T-cell (primary cell): ENCODE measurements at places on chromosomes 3 and 15.
A peak's percentile ranks its signal among the peaks of the same experiment; 100 is the strongest.

DNA sequence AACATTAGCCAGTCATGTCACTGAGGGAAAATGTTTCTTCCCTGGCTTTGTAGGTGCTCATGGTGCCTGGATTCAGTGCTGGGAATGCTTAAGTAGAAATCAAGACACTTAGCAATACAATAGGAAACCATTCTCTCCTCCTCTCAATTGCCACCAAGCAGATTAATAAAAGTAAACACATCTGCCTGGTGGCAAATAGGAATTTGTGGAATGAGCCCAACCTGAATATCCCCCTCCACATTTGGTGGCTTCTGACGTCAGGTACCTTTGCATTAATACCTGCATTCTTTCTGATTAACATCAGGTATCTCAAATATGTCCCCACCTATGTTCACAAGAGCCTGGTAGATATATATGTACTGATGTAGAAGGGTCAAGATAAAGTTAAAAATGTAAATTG lies 42.7 kb downstream of the PPP2R3A start:
- no peak for DNase-seq

- no peak for DNase-seq
These were observed 83.3 kb downstream of the IGF2BP2 start for GRCh38 chr3:185741586-185741985.

DNA sequence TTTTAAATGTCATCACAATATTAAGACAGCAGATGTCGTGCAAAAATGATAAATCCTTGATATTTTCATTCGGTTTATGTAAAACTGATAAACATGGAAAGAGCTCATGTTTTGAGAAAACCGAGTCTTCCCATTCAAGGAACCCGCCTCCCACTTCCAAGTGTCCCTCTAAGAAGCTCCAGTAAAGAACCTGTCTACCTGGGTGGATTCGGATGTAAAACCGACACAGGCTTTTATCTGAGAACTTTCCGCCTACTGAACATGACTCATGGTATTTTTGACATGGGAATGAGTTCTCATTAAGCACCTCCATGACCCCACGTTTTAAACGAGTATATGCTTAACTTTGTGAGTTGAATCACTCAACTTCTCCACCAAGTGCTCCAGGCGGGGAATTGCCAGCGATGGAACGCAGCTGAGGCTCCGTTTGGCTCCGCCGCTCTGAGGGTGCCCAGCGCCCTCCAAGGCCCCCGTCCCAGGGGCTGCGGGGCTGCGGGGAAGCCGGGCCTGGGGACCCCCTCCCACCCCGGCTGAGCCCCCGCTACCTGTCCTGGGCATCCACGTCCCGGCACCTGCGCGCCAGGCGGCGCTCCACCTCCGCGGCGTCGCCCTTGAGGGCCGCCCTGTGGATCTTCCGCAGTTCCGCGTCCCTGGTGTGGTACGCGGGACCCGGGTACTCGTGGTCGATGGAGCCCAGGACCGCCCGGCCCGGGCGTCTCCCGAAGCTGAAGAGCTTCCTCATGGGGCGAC lies 119.9 kb downstream of the LMLN start:
- DNase-seq = peak; percentile 25

DNA sequence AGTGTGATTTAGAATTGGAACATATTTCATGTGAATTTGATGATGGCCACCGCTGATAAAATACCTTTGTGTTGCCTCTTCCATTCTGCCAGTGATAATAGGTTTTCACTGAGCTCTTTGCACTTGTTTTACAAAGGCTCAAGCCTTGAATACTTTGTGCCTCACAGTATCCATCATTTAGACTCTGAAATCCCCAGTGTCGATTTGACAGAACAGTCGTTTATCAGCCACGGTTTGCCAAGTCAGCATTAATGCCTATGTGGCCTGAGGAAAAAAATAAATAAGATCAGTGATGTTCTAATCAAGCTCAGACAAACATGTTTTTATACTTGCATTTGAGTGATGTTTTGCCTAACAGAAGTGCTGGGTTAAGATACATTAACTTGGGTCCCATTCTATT lies 399.1 kb downstream of the RBMS3 start:
- no peak for DNase-seq

DNA sequence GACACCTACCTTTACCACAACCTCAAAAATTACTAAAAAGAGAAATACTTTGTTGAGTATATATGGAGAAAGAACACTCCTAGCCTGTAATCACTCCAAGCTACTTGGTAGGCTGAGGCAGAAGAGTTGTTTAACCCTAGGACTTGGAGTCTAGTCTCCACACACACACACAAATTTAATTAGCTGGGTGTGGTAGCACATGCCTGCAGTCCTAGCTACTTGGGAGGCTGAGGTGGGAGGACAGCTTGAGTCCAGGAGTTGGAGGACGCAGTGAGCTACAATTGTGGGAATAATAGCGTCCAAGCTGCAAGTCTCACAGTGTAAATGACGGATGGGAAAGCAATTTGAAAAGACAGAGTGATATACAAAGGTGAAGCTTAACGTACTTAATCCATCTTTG lies 50.5 kb downstream of the LDHAL6B start:
- DNase-seq = no peak

GRCh38 chr3:46867550-46867898 lies 4.3 kb upstream of the MYL3 start:
- no peak for DNase-seq

GRCh38 chr15:40355976-40356585 lies 1.9 kb upstream of the DISP2 start:
- no peak for DNase-seq

DNA sequence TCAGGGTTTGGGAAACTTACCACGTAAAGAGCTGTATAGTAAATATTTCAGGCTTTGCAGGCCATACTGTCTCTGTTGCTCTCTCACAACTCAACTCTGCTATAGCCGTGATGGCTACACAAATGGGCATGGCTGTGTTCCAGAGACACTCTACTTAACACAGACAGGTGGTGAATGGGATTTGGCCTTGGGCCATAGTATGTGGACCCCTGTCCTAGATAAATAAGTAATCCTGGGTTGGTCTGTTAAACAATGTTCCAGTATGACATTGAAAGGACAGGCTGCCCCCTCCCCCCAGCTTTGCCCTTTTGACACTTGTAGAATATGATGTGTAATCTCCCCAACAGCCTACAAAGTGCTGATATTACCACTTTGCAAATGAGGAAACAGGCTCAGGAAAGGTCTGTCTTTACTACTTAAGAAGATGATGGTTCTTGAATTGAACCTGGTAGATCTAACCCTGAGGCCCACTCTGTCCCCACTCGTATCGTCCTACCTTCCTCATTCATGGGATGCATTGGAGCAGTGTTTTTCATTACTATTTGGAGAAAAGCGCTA lies 38.4 kb downstream of the SLCO3A1 start:
- DNase-seq = no peak

DNA sequence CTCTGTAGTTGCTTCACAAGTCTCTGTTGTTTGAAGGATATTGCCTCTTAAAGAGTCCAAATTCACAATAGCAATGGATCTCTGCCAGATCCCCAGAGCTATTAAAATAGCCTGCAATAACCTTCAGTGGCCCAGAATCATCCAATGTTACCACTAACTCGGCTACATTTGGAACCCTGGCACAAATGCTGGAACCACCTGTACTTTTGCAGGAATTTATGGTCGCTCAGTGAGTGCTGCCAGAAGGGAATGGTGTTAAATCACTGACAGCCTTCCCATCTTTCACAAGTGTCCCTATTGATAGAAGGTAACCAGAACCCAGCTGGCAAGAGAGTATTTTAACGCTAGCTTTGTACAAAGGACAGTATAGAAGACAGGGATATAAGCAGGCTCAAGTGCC lies 298.8 kb upstream of the PLSCR5 start:
- DNase-seq = no peak

- DNase-seq = no peak
These were observed 119.3 kb downstream of the LRRK1 start for GRCh38 chr15:101038327-101039003.

- peak; percentile 54 for DNase-seq
These were observed 171.6 kb downstream of the SV2B start for GRCh38 chr15:91271565-91272153.

GRCh38 chr3:150798122-150798618 lies 35.2 kb upstream of the SIAH2 start:
- no peak for DNase-seq

- DNase-seq = no peak
These were observed 86.3 kb downstream of the PPCDC start for GRCh38 chr15:75109736-75110130.

DNA sequence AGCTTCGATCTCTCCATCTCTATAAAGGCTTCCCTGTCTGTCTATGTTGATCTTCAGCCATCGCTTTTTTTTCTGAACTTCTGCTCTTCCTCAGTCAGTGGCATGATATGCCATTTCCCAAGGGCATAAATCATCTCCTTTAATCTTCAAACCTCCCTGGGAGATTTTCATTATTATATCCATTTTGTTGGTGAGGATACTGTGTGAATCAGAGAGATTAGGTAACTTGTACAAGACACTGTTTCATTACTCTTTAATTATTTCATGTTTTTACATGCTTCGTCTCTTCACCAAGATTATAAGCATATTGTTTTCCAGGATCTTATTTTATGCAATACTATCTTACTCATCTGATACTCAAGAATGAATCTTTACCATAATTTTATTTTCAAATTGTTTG lies 124.8 kb upstream of the ATP11B start:
- no peak for DNase-seq

DNA sequence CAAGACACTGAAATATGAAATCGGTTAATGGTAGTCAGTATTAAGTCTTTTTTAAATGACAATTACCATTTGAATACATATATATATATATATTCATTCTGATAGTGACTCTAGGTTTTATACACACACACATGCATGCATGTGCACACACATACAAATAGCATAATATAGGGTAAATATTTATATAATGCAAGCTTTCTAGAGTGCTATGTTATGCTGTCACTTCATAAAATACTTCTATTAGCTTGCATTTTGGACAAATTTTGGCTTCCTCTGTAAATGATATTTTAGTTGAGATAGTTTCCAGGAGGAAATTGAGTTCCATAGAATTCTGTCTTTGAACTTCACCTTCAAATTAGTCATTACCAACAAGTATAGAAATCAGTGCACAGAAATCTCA lies 89.9 kb upstream of the EPHA3 start:
- DNase-seq = no peak

DNA sequence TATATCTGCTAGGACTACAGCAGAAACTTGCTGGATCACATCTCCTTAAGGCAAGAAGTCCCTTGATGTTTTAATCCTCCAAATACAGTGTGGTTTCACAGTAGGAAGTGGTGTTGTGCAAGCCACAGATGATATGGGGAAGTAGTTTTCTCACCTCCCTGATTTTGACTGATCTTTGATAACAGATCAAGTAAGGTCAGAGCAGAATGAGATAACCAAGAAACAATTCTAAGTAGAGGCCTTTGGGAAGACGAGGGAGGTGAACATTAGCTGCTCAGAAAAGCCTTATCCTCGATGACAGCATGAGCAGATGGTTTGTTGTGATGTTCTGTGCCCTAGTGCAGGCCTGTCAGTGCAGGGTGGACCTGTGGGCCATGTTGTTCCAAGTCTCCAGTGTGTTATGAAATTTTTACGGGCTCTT lies 61.3 kb downstream of the RIOX2 start:
- peak; percentile 5 for DNase-seq

DNA sequence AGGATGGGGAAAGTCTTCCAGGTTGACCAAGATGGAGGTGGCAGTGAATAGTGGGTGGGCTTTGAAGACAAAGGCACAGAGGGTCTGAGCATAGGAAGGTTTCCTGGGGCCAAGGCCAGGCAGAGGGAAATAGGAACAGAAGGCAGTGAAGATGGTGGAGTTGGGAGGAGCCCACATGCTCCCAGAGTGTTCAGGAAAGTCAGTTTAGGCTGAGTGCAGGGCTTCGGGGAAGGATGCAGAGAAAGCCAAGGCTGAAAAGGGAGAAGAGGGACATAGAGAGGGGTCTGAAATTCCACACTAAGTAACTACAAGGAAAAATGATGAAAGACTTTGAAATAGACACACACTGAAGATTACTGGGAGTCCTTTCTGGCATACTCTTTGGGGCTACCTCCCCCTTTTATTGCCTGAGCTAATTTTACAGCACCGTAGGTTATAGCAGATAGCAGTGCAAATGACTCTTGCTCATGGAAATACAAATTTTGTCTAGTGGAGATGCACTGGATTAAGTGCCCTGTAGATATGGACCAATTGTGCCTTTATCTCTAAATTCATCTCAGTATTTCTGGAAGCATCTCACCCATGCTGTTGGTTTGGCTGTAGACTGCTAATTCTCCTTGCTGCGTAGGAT lies 3.8 kb downstream of the CX3CR1 start:
- no peak for DNase-seq

DNA sequence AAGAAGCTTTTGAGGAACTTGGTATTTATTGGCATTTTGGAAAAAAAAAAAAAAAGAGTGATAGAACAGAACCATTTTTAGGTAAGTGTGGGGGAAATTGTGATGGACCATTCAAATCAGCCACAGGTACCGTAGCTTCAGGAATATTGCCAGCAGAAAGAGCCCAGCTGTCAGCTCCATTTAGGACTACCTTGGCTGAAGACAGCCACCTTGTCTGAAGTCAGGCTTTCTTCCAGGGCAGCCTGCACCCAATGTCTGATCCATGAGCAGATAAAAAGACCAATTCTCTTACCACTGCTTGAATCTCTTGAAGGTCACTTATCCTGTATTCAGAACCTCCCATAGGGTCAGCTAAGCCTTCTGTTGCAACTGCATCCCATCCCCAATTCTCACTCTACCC lies 37.6 kb downstream of the SLCO3A1 start:
- DNase-seq = no peak

DNA sequence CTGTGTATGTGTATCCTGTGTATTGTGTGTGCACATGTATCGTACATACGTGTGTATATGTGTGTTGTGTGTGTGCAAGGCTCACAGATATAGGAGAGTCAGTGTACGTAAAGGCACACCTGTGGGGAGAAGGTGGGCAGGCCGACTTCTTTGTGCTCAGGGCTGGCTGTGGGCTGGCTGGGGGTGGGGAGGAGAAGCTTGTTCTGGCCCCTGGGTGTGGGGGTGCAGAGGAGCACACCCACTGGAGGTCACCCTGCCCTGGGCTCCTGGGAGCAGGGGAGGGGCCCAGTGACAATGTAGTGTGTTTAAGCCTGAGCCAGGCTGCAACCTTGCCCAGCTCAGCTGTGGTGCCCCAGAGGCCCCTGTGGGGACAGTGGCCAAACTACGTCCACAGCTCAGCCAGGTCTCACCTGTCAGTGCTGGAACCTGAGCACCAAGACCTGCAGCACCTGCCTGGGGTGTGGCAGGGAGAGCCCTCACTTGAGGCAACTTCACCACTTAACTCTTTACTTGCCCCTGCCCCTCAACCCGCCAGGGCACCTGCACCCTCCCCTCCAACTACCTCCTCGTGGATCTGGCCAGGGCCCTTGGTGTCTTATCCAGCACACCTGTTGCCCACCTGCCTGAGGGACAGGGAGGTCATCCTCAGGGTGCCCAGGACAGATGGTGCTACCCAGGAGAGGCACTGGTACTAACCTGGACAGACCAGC lies 2.6 kb upstream of the HHATL start:
- no peak for DNase-seq

DNA sequence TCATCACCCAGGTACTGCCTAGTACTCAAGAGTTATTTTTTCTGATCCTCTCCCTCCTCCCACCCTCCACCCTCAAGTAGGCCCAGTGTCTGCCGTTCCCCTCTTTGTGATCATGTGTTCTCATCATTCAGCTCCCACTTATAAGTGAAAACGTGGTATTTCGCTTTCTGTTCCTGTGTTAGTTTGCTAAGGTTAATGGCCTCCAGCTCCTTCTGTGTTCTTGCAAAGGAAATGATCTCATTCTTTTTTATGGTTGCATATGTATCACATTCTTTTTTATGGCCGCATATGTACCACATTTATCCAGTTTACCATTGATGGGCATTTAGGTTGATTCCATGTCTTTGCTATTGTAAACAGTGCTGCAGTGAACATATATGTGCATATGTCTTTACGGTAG lies 8.2 kb upstream of the GANC start:
- DNase-seq = no peak
